ENCODE measurements at places on chromosomes 2 and 18. TPM values are rescaled to one million over a fixed set of nuclear protein-coding genes. Genes with fewer than 3 reads are reported as not detected.
A peak's percentile ranks its signal among the peaks of the same experiment; 100 is the strongest.

- DNase-seq = no peak
These were observed 737.4 kb upstream of the SALL3 start for GRCh38 chr18:78242254-78242643.

DNA sequence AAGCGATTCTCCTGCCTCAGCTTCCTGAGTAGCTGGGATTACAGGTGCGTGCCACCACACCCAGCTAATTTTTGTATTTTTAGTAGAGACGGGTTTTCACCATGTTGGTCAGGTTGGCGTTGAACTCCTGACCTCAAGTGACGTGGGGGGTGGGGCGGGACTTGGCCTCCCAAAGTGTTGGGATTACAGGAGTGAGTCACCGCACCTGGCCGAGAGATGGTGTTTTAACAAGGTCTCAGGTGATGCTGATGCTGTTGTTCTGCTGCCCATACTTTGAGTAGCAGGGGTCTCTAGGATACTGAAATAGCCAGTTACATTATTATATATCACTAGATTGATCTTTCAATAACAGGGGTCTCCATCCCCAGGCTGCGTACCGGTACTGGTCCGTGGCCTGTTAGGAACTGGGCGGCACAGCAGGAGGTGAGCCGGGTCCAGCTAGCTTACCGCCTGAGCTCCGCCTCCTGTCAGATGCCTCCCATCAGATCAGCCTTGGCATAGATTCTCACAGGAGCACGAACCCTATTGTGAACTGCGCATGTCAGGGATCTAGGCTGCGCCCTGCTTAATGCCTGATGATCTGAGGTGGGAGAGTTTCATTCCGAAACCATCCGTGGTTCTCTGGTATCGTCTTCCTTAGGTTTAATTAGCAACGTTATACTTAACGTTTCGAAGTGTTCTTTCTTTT is 48.3 kb upstream of the SLC38A11 start:
- no peak for DNase-seq

DNA sequence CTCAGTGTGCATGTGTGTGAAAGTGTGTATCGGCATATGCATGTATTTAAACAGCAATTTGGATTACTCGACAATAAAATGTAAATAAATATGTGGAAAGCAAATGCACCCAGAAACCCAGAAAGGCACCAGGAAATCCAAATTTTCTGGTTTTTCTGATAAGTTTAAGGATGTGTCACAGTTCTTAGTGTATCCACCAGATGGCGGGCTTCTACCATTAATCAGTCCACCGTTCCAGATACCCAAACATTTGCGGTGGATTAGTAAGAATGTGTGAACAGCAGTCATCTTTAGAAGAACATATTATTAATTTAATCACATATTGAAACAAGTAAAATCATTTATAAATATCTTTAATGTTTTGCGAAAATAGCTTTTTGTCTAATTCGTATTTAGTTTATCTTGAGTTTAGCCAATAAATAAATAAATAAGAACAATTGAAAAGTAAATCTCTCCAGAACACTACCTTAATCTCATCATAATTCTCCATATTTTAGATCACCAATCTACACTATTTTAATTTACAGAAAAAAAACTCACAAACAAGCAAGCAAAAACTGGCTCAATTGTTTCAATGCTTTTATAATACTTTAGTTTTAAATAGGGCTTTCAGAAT is 298.9 kb downstream of the DSEL start:
- no peak for DNase-seq

DNA sequence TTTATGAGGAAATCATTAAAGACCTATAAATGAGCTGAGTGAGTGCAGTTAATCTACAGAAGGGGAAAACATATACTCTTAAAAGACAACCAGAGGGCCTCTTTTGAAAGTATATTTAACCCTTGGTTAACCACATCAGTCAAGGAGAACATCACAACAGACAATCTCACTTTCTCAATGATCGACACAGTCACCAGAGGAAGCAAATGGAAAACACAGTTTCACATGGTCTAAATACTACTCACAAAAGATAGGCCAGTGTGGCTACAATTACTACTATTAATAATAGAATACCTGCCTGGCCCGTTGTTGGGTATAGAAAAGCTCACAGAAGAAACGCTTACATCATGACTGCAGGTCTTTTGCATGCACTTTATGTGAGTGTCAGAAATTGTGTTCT is 426.2 kb downstream of the NCKAP5 start:
- no peak for DNase-seq

GRCh38 chr2:144780983-144781382 is 261.1 kb upstream of the ZEB2 start:
- DNase-seq = no peak

- DNase-seq = no peak
These were observed 54.6 kb downstream of the ANKRD44 start for GRCh38 chr2:197256021-197256420.

DNA sequence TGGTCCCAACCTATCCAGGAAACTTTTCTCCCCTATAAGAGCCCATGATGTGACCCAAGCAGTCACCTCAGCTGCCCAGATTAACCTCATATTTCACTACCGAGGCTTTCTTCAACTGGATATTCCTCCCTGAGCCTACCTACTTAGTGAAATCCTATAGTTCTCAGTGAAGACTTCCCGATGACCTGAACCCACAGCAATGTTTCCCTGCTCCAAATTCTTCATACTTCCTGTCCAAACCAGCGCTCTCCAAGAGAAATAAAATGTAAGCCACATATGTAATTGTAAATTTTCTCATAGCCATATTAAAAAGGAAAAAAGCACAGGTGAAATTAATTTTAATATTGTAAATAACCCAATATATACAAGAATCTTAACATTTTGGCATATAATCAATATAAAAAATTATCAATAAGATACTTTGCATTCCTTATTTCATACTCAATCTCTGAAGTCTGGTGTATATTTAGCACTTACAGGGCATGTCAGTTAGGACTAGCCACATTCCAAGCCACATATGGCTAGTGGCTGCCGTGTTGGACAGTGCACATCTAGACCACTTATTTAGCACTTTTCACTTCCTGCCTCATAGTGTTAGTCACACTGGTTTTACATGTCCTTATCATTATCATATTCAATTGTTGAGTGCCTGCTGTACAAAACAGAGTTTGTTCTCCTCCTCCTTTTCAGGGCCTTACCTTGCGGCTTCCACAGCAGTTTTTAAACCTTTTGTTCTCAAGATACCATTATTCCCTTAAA is 1.9 kb upstream of the STAT4 start:
- no peak for DNase-seq

DNA sequence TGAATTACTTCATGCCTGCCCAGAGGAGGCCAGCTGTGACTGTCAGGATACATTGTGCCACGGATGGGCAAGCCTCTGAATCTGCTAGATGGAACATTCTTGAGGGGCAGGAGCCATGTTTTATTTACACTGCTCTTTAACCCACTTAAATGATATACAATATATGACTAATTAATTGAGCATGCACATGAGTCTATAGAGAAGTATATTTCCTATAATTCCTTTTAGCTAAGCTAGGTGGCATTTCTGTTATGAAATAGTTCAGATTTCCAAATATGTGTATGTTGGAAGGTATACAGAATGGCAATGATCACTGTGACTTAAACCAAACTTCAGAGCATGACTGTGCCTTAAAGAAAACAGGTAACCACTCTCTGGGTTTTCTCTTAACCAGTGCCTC is 131.7 kb downstream of the RAB3GAP1 start:
- no peak for DNase-seq

DNA sequence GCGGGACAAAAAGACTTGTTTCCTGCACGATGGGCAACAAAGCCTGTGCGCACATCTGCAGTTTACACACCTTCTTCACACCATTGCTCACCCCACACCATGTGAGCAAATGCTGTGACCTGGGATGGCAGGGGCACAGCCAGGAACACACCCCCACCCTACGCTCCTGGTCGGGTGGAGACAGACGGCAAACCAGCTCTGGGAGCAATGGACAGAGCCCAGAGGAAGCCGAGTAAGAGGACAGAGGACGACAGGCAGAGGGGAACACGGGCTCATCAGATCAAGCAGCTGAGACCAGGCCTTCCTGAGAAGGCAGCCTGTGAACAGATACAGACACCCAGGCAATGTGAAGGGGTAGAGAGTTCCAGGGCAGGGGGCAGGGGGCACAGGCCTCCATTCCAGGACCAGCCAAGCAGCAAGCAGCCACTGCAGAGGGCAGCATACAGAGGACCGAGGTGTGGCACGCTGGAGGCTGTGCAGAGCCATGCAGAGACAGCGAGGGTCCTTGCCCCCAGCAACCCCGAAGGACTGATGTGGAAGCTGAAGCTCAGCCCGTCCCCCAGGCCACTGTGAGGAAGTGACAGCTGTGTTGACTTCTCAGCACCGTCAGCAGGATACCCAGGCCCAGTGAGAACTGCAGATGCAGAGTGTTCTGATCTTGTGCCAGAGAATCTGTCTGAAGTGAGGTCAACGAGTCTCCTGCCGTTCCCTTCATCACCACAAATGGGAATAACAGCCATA is 46.2 kb downstream of the PARD6G start:
- DNase-seq = no peak

DNA sequence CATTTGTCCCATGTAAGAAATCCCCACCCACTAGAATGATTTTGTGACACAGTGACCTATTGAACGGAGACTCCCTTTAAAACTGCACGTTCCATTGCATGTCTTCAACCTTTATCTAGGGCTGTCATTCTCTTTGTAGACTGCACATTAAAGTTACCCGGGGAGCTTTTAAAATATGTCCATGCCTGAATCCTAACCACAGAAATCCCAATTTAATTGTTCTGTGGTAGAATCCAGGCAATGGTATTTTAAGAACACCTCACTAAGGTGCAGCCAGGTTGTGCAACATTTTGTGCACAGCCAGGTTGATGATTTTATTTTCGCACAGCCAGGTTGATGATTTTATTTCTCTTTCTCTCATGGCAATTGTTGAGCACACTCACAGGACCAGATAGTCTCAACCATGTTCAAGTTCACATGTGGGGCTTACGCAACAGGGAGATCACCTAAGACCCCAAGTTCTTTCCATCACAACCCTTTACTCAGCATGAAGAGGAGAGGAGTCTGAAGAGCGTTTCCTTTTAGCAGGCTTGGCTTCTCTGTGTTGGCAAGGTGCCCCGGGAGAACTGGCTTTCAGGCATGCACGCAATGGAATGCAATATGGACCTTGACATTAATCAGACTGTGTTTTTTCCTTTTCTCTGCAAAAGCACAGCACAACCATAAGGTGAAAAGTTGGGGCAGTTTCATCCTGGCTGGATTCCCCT is 467.3 kb upstream of the ETAA1 start:
- peak; percentile 70 for DNase-seq

GRCh38 chr2:225582355-225583116 is 183.0 kb downstream of the NYAP2 start:
- DNase-seq = no peak

- no peak for DNase-seq
These were observed 33.1 kb upstream of the PMAIP1 start for GRCh38 chr18:59866551-59867269.

DNA sequence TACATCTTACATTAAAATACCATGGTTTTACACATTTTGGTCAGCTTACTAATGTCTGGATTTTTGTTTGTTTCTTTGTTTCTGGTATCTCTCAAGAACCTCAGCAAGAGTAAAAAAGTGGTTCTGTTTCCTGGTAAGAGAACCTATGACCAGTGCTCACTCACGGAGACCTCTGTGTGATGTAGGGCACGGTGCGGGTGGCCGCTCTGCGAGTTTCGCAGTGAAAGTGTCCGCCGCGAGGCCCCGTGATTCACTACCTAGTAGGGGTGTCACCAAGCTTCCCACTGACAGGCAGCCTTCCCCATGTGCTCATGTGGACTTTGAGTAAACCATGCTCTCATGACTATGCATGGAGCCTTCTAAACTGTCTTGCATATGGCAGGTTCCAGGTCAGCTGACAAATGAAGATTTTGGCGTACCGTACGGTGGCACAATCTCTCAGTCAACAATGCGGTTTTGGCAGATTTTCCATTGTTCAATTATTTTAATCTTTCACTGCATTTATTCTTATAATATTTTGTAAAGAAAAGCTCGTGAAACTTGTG is 137.3 kb downstream of the DCDC2C start:
- DNase-seq = no peak

GRCh38 chr18:29726646-29727045 is 1315.9 kb downstream of the DSC3 start:
- no peak for DNase-seq

- DNase-seq = no peak
These were observed 18.7 kb downstream of the POMC start for GRCh38 chr2:25149646-25150045.

DNA sequence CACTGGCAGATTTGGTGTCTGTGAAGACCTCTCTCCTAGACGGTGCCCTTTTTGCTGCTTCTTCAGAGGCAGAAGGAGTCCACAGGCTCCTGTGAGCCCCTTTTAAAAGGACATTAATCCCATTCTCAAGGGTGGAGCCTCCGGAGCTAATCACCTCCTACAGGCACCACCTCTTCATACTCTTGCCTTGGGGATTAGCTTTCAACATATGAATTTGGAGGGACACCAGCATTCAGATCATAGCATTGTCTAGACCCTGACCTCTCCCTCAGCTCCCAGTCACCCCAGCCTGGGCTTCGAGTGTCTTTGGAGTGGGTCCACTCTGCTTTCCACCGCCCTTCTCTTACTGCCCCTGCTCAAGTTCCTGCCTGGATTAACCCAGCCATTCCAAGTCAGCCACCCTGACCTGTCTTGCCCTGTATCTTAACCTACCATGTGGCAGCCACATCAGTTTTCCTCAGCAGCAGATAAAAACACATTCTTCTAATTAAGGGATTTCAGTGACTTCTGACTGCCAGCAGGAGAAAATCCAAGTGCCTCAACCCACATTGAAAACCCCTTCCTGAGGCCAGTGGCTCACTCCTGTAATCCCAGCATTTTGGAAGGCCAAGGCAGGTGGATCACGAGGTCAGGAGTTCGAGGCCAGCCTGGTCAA is 6.1 kb upstream of the NCL start:
- no peak for DNase-seq

DNA sequence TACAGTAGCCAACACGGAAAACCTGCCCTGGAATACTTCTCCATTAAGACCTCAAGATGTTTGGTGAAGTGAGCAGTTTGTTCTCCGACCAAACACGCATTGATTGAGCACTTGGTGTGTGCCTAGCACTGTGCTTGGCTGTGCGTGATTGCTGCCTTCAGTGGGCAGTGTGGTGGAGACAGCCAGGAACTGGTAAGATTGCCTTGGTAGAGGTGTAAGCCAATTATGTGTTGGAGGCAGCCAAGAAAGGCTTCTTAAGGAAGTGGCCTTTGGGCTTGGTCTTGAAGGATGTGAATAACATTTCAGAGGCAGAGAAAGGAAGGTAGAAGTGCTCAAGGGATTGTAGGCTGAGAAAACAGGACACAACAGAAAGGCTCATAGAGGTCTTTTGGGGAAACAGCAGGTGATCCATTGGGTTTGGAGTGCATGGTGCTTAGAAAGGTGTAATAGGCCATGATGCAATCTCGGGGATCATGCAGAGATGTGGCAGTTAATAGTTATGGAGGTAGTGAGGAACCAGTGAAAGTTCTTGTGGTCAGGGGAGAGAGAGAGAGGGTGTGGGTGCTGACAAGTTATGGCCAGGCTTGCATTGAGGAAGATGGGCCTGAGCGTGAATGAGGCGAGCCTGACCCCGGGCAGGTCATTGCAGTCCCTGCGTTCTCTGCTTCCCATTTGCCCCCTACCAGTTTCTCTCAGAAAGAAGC is 6.3 kb downstream of the B3GNT2 start:
- DNase-seq = no peak

- DNase-seq = no peak
These were observed 18.8 kb upstream of the MREG start for GRCh38 chr2:216031960-216032689.

Gene FER1L5
- 0.73 TPM for total RNA-seq

Gene PLEK
- total RNA-seq = 3.6 TPM

Gene LINC00305
- total RNA-seq = not detected

Gene ALPI
- total RNA-seq = 0.33 TPM

Gene TMEFF2
- 0.32 TPM for total RNA-seq

Gene EDAR
- total RNA-seq = 0.29 TPM

Gene WDSUB1
- total RNA-seq = 8.8 TPM

Gene SAG
- not detected for total RNA-seq

Gene IGFBP5
- total RNA-seq = 1,107 TPM
